Ascending aorta (tissue), 2 donors: ENCODE measurements at places on chromosomes 7 and 10.

GRCh38 chr7:112156412-112156811 lies 49.8 kb downstream of the DOCK4 start:
- H3K27me3 ChIP-seq: no peaks in the 10 kb centered on the region
- H3K4me1 ChIP-seq: peaks cover 1% of the 10 kb centered on the region
- DNase-seq: no peak
- no peaks in the 10 kb centered on the region for H3K36me3 ChIP-seq

GRCh38 chr7:30904561-30904960 lies 7.1 kb upstream of the AQP1 start:
- no peaks in the 10 kb centered on the region for H3K36me3 ChIP-seq
- no peak overlapping the region for H3K4me3 ChIP-seq
- H3K27ac ChIP-seq: peak overlapping the region; percentile 92
- no peaks in the 10 kb centered on the region for H3K27me3 ChIP-seq
- H3K4me1 ChIP-seq: peaks cover 26% of the 10 kb centered on the region

GRCh38 chr7:120794106-120794729 lies 63.7 kb downstream of the TSPAN12 start:
- no peaks in the 10 kb centered on the region for H3K4me1 ChIP-seq
- H3K36me3 ChIP-seq: no peaks in the 10 kb centered on the region
- no peak for DNase-seq
- no peak overlapping the region for H3K4me3 ChIP-seq

DNA sequence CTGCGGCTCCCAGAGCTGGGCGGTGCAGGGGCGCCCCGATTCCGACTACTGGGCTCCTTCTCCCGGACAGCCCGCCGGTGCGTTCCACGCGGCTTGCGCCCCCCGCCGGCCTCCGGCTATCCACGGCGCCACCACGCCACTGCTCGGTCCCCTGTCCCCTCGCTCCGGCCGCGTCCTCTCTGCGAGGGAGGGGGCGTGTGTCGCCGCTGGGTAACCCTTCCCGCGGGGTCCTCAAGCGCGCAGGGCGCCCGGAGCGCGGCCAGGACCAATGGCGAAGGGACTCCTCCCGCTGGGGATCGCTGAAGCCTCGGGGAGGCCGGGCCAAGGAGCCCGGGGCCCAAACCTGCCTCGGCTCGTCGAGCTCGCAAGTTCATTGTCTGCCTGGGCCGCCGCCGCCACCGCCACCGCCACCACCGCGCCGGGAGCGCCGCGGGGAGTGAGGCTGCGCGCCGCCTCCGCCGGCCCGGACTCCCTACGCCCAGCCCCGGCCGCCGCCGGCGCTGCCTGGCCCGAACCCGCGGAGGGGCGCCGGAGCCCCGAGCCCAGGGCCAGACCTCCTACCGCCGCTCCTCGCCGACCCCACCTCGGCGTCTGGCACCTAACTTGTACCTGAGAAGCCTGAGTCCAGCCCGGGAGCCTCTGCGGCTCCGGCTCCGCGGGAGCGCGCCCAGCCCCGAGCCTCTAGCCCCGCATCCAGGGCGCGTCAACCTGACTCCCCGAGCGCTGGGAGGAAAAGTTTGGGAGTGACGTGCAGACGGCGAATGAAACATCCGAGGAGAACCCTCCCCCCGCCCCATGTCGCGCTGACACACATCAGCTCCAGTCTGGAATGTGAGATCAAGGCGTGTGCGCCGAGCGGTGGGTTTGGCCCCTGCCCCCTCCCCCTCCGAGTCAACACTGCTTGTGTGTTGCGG lies at the start of gene CHST15:
CHST15 (minus strand) TSS at position 739 of the 914 bp plus-strand sequence. CDS start 47,386 bp downstream, outside the sequence.
- no peak for DNase-seq
- H3K36me3 ChIP-seq: no peaks in the 10 kb centered on the region
- no peaks in the 10 kb centered on the region for H3K4me1 ChIP-seq
- peak within 1 kb of the TSS; percentile 73 for H3K4me3 ChIP-seq
- peak within 1 kb of the TSS; percentile 87 for H3K27ac ChIP-seq

- H3K4me3 ChIP-seq: no peak overlapping the region
- DNase-seq: no peak
- no peak overlapping the region for H3K27ac ChIP-seq
- no peaks in the 10 kb centered on the region for H3K27me3 ChIP-seq
- H3K4me1 ChIP-seq: no peaks in the 10 kb centered on the region
- no peaks in the 10 kb centered on the region for H3K36me3 ChIP-seq
Measured at GRCh38 chr7:157870644-157871290, 534.0 kb downstream of the DNAJB6 start.

DNA sequence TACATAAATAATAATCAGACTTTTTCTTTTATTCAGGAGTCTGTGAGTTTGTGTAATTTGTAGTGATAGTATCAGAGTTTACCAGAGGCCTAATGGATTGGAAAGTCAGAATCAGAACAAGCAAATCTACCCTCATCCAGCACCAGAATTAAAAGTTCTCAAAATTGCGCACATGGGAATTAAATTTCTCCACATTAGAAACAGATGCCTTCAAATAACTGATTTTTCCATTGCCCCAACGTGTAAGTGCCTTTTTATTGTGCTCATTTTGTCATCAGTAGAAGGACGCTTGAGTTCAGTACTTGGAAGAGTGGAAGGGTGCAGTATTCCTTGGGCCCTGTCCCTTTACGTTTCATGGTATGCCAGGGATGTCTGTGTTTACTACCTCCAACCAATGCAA lies 32.8 kb downstream of the BICC1 start:
- no peaks in the 10 kb centered on the region for H3K27me3 ChIP-seq
- H3K36me3 ChIP-seq: no peaks in the 10 kb centered on the region
- DNase-seq: no peak
- H3K27ac ChIP-seq: no peak overlapping the region
- H3K4me1 ChIP-seq: peaks cover 3% of the 10 kb centered on the region

- no peak overlapping the region for H3K4me3 ChIP-seq
- H3K36me3 ChIP-seq: no peaks in the 10 kb centered on the region
- no peak for DNase-seq
- no peak overlapping the region for H3K27ac ChIP-seq
- H3K27me3 ChIP-seq: no peaks in the 10 kb centered on the region
- no peaks in the 10 kb centered on the region for H3K4me1 ChIP-seq
Measured at GRCh38 chr7:106952001-106952657, 87.0 kb downstream of the PIK3CG start.

DNA sequence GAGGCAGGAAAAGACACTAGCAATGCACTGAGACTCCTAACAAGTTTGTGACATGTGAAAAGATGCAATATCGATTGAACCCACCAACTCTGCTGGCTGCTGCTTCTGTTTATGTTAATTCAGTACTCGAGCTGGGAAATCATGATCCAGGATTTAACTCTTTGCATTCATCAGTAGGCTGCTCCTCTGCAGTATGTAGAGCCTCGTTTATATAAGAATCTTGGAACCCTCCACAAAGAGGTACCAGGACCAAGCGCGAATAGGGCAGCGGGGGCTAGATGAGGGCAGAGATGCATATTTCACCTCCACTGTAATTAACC lies 7.8 kb downstream of the PRKAG2 start:
- no peak overlapping the region for H3K4me3 ChIP-seq
- no peaks in the 10 kb centered on the region for H3K27me3 ChIP-seq
- H3K4me1 ChIP-seq: peaks cover 7% of the 10 kb centered on the region
- H3K27ac ChIP-seq: no peak overlapping the region

DNA sequence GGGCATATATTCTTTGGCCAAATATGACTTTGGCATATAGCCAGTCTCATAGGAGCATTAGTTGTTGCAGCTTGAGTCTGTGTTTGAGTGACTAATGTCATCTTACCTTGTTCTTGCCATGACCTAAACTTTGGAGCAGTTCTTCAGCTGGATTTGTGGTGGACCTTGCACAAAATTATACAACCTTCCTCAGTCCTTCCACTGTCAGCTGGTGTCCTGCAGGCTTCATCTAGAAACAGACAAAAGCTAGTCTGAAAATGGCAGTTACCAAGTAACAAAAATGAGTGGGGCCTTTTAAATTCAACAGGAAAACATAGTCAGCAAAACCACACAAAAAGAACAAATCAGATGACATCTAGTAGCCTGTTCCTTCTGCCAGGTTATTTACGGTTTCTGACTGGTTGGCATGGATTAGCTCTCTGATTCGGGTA lies 59.5 kb upstream of the HECTD2 start:
- peaks cover 29% of the 10 kb centered on the region for H3K4me1 ChIP-seq
- H3K27me3 ChIP-seq: no peaks in the 10 kb centered on the region
- H3K27ac ChIP-seq: peak overlapping the region; percentile 88

DNA sequence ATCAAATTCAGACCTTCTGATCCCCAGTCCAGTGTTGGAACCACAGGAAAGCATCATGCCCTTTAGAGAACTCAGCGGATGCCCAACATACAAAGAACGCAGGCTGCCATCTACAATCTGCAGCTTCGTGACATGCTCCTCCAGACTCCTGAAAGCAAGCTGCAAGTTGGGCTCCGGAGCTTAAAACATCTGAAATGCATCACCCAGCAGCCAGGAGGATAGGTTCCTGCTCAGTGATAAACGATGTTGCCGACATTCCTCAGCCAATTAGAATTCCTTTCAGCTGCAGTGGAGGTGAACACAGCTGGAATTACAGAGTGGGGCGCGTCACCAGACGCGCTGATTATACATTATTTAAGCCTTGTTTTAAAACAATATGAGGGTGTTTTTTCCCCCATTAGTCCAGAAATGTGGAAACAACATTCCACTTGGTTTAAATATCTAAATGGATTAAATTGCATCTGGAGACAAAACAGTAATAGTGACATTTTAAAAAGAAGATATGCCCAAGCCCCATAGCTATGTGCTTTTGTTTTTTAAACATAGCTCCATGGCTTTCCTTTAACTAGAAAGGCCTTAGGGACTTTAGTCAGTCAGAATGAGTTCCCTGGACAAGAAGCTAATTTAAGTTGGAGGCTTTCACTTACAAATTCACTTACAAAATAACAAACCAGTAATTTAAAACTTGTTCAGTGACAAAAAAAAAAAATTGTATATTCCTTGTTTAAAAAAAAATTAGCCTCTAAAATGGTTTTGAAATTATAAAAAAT lies 6.3 kb downstream of the SMURF1 start:
- no peaks in the 10 kb centered on the region for H3K27me3 ChIP-seq
- H3K27ac ChIP-seq: peak overlapping the region; percentile 100
- no peak for DNase-seq
- no peaks in the 10 kb centered on the region for H3K36me3 ChIP-seq
- H3K4me3 ChIP-seq: peak overlapping the region; percentile 49
- peaks cover 54% of the 10 kb centered on the region for H3K4me1 ChIP-seq

DNA sequence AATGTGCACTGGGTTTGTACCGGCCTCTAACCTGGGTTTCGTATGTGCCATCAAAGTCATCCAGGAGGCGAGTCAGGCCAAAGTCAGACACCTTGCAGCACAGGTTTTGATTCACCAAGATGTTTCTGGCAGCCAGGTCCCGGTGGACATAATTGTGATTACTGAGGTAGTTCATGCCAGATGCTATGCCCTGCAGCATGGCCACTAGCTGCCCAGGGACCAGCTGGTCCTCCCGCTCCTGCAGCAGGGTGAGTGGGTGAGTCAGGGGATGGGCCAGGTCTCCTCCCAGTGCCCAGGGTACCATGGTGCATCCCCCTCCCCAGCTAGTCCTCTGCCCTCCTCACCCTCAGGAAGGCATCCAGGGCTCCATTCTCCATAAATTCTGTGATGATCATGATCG lies 13.6 kb downstream of the ZYX start:
- peaks cover 21% of the 10 kb centered on the region for H3K36me3 ChIP-seq
- no peak overlapping the region for H3K27ac ChIP-seq
- no peak for DNase-seq

- no peak for DNase-seq
- H3K27me3 ChIP-seq: no peaks in the 10 kb centered on the region
- no peaks in the 10 kb centered on the region for H3K4me1 ChIP-seq
Measured at GRCh38 chr10:120436439-120437112, 20.5 kb upstream of the PLPP4 start.

GRCh38 chr10:61900829-61901792 lies at the start of gene ARID5B:
Gene ARID5B (plus strand): TSS chr10:61901699. CDS start chr10:61901710, 11 bp downstream.
- peak within 1 kb of the TSS; percentile 84 for H3K4me3 ChIP-seq
- H3K36me3 ChIP-seq: no peaks in the 10 kb centered on the region
- no peaks in the 10 kb centered on the region for H3K4me1 ChIP-seq
- peak within 1 kb of the TSS; percentile 99 for H3K27ac ChIP-seq
- H3K27me3 ChIP-seq: no peaks in the 10 kb centered on the region
- no peak for DNase-seq

DNA sequence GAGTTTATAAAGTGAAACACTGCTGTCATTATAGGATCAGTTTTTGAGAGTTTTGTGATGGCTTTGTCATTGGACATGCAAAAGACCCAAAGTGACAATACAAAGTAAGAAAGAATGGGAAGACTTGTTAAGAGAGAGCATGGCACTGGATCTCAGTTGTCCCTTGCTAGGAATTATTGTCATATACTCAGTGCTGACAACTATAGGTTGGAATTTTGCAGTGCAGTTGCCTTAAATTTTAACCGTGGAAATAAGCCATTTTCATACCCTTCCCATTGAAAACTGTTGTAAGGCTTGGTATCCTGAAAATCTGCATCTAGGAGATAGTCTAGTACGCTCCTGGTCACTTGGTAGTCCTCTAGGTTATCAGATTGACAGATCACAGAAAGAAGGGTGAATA lies 1156.7 kb downstream of the GATA3 start:
- no peaks in the 10 kb centered on the region for H3K4me1 ChIP-seq
- DNase-seq: no peak
- no peaks in the 10 kb centered on the region for H3K27me3 ChIP-seq
- H3K4me3 ChIP-seq: no peak overlapping the region
- H3K27ac ChIP-seq: no peak overlapping the region

DNA sequence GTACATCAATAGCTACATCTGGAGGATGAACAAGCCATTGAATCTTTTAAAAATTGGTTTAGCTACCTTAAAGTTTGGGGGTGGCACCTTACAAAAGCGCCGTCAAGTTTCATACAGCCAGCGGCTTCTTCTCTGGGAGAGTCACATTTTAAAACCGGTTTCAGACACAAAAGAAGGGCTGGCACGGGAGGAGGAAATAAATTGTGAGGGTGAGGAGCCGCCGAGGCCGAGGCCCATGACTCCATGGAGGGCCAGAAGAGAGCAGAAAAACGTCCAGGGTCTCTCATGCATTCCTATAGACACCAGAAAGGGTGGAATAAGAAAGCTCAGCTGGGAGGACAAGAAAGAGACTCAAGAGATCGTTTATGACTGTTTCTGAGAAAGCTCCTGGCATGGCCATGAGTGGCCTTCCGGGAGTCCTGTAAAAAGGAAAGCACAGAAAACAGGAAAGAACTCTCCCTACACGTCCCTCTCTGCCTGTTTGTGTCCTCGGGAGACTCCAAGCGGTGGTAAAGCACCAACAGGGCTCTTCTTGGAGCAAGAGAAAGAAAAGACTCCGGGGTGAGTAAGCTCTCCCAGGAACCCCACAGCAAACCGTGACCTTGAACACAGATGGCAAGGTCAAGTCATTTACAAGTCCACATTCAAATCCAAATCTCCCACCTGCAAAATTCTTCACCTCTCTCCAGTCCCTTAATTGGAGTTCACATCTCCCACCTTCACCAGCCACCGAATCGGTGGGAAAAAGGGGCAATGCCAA lies 1.8 kb downstream of the FRAT2 start:
- peaks cover 6% of the 10 kb centered on the region for H3K4me1 ChIP-seq
- peak overlapping the region; percentile 98 for H3K4me3 ChIP-seq
- H3K27me3 ChIP-seq: no peaks in the 10 kb centered on the region
- DNase-seq: no peak
- H3K27ac ChIP-seq: peak overlapping the region; percentile 45

- H3K4me1 ChIP-seq: peaks cover 13% of the 10 kb centered on the region
- H3K27ac ChIP-seq: no peak overlapping the region
- H3K27me3 ChIP-seq: no peaks in the 10 kb centered on the region
- no peak overlapping the region for H3K4me3 ChIP-seq
Measured at GRCh38 chr10:103736763-103737162, 118.6 kb downstream of the SH3PXD2A start.

GRCh38 chr7:118971706-118972105 lies 747.2 kb downstream of the ANKRD7 start:
- H3K27ac ChIP-seq: no peak overlapping the region
- no peaks in the 10 kb centered on the region for H3K36me3 ChIP-seq
- no peak for DNase-seq
- H3K4me3 ChIP-seq: no peak overlapping the region
